NCI-H1092 (cell line): ENCODE measurements at places on chromosomes 1 and 21.

DNA sequence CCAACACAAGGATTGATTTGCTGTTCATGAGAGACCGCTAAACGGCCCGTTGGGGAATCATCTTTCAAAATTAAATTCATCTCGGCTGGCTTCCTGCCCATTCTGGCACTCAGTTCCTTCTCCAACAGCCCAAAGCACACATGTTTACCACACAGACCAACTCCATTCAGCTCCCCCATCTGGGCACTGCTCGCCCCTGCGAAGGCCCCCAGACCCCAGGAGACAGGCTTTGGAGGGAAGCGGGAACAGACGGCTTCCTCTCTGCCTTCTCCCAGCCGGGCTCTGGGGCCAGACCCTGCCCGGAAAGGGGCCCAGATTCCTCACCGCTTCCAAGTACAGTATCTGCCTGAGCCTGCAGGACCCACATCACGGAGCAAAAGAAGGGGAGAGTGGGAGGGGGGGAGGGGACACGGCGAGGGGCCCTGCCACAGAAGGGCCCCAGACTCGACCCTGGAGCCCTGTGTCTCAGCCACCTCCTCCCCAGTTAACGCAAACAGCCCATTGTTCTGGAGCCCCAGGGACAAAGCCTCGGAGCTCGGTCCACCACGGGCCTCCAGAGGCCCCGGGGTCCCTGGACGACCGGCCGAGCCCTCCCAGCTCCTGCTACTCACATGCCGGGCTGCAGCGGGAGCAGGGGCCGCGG, 660 bp downstream of the MEGF6 start:
- DNase-seq = no peak

- no peak for DNase-seq
These were observed 161.0 kb downstream of the DHRS3 start for GRCh38 chr1:12456979-12457378.

DNA sequence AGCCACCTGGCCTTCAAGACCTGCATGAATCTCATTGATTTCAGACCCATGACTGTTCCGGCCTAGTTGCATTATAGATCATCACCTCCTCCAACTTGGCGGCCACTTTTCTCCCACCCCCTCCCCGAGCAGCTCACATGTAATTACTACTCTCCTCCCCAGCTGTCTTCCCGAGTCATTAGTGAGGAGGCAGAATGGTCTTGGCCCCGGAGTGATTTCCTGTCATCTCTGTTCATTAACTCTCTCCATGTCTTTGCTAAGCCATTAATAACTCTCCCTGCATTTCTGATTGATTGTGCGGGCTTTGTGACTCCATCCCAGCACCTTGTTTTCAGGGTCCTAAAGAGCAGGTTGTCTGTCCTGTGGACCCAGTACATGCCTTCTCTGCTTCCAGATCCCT, 75.6 kb upstream of the CNTN2 start:
- no peak for DNase-seq

- peak; percentile 41 for DNase-seq
These were observed 184.5 kb downstream of the DHRS3 start for GRCh38 chr1:12433323-12434053.

DNA sequence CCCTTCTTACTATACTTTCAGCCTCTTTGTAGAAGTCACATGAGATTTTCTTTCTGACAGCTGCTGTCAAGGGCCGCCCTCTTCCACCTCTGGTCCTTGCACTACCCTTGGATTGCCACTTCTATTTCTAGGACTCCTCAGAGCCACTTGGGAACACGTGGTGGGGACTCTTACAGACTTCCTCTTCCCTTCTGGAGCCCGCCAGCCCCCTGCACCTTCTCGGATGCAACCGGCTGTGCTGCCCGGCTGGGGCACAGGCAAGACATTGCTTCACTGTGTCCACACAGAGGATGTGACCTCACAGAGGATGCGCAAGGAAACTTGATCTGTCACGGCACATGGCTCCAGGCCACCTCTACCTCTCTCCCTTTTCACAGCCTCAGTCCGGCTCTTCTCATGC, 2.4 kb upstream of the IKBKE start:
- no peak for DNase-seq

GRCh38 chr1:169890761-169891538, 2.7 kb downstream of the SCYL3 start:
- no peak for DNase-seq

DNA sequence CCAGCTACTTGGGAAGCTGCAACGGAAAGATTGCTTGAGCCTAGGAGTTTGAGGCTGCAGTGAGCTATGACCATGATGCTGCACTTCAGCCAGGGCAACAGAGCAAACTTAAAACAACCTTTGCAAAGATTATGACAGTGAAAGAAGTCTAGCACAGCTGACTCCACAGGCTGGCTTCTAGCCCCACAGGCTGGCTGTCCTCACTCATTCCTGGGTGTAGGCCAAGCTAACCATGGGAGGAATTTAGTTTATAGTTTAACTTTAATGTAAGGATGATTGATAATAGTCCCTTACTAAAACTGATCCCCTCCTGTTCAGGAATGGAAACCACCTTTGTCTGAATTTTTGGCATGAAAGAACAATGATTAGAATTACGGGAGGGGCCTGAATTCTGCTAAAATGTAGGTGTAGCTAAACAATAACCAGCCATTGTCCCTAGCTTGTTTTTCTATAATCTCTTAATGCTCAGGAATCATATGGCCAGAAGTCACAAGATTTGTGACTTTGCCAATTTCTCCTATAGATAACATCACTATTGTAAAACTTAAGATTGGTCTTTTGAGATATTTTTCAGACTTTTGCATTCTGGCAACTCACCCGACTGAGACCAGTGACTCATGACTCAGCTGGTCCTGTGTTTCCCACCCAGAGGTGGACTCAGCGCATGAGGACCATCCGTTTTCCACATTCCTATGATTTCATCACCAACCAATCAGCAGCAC, 28.1 kb upstream of the SGIP1 start:
- DNase-seq = no peak

- DNase-seq = no peak
These were observed 75.5 kb upstream of the TNR start for GRCh38 chr1:175818929-175819328.

DNA sequence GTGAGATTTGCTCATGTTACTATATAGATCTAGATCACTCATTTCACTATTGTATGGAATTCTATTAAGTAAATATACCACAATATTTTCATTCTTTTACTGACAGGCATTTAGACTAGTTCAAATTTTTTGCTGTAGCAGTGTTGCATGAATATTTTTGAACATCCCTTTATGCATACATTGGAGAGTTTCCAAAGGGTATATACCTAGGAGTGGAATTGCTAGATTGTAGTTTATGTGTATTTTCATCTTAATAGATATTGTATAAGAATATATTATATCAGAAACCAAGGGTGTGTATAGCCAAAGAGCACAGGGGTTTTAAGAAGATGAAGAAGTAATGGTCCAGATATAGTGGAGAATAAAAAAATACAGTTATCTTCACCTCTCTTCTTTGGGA, 6.2 kb downstream of the SCMH1 start:
- no peak for DNase-seq
